Bronchial epithelial cell (primary cell): ENCODE measurements at places on chromosomes 11 and 22. TPM values are rescaled to one million over a fixed set of nuclear protein-coding genes. Genes with fewer than 3 reads are reported as not detected.

GRCh38 chr11:37449146-37449545 is 851.1 kb upstream of the RAG2 start:
- DNase-seq, result peak; percentile 62

- peak; percentile 82 for DNase-seq
Observed at GRCh38 chr11:86459682-86460460, 85.2 kb downstream of the CCDC81 start.

GRCh38 chr11:90426442-90426841 is 203.6 kb upstream of the CHORDC1 start:
- no peak for DNase-seq

GRCh38 chr11:15027956-15028355 is 45.4 kb upstream of the CALCB start:
- no peak for DNase-seq

- DNase-seq, result peak; percentile 56
Observed at GRCh38 chr11:94593030-94593429, 25.9 kb downstream of the PIWIL4 start.

GRCh38 chr11:57662893-57663292 is 5.0 kb upstream of the ZDHHC5 start:
- DNase-seq, result no peak

DNA sequence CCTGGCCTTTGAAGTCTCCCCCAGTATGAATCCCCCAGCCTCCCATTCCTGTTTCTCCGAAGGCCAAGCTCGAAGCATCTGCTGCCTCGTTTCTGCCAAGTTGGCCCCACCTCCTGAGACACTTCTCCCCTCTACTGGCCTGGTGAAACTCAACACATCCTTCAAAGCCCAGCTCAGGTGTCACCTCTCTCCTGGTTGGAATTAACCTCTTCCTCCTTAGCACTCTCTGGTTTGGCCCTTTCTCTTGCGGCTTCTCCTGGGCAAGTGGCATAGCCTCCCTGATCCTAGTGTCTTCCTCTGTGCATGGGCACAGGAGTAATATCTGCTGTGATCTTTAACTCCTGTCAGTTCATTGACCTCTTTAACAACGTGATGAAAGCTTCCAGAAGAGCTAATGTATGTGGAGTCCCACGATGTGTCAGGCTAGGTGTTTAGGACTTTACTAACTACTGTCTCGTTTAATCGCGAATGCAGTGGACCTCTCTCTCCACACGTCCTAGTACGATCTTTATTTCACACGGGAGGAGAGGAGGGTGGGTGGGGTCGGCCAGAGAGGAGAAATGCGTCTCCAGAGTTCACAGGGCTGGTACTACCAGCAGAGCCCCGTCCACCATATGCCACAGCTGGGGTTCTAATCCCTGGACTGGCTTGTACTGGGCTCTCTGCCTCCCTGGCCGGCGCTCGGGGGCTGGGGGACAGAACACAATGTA is 826 bp upstream of the PTPRJ start:
- no peak for DNase-seq

DNA sequence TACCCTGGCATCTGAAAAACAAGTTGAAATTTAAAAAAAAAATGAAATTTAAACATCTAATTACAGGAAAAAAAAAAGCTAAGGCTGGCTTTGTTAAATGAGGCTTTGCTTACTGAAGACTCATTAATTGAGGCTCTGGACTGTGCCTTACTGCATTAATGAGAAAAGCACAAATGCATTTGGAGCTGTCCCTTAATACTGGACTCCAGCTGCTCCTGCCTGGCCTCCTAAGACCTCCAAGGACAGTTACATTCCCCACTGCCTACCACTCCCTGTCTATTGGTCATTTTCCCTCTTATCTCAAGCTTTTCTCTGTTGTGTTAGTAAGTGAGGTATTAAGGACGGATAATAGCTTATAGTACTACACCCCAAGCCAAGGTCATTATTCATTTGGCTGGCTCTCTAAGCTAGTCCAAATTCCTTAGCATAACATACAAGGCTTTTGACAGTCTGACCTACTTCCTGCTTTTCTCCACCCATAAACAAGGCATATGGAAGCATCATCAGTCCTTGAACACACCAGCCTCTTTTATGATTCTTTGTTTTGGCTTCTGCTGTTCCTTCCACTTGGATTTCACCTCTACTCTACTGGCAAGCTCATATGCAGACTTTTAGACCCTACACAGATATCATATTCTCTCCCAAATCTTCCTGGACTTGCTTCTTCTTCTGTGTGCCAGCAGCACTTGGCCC is 62.5 kb downstream of the USP35 start:
- DNase-seq, result no peak

DNA sequence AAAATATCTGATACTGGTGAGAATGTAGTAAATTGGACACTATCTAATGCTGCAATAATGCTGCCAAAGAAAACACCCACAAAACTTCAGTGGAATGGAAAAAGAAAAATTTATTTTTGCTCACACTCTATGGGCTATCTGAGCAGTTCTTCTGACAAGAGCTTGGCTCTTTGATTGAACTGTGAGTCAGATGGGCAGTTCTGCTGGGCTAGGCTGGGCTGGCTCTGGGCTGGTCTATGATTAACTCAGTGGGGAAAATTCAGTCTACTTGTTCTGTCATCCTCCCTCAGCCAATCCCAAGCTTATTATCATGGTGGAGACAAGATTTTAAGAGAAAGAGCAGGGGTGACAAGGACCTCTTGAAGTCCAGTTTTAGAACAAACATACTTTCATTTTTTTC is 1404.8 kb downstream of the LRRC4C start:
- no peak for DNase-seq

DNA sequence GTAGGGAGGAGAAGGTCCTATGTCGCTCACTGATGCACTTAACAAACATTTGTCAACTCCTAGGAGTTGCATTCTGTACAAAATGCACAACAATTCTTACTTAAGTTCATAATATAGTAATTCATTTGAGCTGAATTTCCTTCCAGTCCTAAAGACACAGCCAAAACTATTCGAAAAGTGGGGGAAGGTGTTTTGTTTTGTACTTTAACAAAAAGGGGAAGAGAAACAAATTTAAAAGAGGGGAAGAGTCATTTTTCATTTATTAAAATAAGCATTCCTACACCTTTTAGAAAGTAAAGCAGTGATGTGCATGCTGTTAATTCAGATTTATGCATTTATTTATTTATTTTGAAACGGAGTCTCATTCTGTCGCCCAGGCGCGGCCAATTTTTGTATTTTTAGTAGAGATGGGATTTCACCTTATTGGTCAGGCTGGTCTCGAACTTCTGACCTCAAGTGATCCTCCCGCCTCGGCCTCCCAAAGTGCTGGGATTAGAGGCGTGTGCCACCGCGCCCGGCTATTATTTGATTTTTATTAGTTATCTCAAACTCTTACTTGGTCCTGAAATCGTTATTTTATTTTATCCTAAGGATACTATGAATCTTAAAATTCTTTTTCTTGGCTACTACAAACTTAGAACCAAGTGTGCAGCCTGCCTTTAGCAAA is 1.1 kb upstream of the FANCF start:
- DNase-seq, result no peak

- peak; percentile 92 for DNase-seq
Observed at GRCh38 chr11:28566339-28567089, 458.3 kb downstream of the METTL15 start.

DNA sequence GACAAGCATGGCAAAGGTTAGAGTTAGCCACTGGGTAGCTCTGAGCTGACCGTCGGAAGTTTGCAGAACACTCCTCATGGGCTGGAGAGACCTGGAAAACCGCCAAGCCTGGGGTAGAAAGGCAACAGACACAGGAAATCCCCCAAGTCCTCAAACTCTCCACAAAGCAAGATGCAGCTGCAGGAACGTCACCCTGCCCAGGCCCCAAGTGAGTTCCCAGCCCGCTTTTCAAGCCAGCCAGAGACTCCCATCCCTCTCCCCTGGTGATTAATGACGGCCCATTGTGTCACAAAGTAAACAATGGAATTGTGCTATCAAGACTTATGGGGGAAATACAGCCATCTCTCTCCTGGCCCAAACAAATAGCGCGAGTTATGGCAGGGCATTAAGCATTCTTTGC is 633.0 kb downstream of the TBC1D22A start:
- no peak for DNase-seq

DNA sequence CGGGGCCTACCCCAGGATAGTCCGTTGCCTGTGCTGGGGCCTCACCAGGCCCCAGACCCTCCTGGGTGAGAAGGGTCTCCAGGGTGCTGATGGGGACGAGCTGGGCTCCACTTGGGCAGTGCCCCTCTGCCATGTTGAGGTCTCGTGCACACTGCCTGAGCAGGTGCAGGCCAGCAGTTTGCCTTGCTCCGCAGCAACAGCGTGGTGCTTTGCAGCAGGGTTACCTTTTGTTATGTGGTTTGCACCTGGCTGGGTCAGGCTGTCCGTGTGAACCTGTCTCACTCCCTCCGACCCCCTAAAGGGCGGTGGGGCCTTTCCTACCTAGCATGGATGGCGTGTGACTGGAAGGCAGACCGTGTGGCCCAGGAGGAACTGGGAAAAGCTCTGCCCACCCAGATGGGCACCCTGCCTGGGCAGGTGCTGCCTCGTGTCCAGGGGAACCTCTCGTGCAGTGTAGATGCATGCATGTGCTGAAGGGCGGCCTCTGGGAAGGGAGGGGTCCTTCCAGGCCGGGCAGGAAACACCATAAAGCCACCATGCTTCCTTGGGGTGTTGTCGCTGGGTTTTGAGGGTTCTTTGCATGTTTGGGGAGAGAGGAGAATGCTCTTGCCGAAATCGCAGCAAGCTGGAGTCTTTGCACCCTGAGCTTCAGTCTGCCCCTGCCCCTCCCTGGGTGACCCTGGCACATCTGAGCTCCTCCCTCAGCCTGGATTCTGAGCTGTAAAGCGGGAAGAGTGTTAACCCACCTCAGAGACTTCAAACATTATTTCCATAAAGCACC is 75.4 kb upstream of the PPARA start:
- DNase-seq, result no peak

DNA sequence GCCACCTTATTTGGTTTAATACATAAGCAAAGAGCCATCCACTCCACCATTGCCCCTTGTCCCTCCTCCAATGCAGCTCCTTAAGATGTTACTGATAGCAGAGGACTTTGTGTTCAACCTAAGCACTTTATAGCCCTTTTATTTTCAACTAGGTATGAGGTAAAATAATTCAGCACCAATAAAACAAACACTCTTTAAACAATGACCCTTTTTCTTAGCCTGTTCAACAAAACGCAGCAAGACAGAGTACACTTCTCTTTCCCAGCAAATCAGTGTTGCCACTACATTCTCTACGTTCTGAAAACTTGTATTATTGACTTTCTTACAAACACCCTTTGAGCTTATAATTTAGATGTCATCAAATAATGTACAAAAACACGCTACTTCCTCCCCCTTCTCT is 104.0 kb upstream of the IGLL5 start:
- DNase-seq, result no peak

DNA sequence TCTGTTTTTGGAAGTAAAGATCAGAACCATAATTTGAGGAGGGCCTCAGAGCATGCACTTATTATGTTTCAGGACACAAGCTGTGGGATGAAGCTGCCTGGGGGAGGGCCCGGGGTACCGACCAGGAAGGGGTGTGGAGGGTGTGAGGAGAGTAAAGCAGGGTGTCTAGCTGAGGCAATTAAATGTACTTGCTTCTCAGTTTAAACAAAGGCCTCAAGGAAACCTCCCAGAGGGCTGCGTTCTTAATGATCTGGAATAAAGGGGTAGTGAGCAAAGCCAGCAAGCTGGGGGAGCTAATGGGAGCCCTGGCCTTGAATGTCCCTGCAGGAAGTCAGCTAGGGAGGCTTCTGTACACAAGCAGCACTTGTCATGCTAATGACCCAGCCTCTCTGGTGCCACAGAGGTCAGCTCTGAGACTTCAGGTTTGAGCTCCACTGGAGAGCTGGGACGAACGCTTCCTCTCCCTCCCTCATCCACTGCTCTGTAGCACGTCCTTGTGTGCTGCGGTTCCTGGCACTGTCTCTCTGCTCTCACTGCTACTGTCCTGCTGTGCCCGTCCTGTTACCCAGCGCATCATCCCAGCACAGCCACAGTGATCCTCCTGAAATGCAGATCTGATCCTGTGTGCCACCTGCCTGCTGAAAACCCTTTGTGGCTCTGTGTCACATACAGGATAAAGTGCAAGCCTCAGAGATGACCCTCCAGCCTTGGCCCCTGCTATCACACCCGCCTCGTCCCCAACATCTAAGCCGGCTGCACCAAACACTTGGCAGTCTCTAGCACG is 159.7 kb downstream of the DBX1 start:
- no peak for DNase-seq

DNA sequence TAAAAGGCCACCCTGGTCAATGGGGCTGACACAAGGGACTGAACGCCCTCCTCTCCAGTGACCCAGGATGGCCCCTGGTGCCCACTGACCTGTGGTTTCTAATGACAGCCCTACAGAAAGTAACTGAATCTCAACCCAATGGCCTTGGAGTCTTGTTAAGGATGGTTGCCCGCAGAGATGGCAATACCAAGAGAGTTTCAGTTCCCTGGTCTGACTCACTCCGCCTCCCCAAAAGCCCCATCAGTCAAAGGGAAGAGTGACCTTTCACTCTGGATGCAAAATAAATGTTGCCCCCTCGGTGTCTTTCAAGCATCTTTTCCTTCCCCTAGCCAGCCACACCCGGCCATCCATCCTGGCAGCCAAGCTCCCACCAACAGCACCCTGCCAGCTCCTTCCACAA is 57.7 kb upstream of the ISX start:
- no peak for DNase-seq

DNA sequence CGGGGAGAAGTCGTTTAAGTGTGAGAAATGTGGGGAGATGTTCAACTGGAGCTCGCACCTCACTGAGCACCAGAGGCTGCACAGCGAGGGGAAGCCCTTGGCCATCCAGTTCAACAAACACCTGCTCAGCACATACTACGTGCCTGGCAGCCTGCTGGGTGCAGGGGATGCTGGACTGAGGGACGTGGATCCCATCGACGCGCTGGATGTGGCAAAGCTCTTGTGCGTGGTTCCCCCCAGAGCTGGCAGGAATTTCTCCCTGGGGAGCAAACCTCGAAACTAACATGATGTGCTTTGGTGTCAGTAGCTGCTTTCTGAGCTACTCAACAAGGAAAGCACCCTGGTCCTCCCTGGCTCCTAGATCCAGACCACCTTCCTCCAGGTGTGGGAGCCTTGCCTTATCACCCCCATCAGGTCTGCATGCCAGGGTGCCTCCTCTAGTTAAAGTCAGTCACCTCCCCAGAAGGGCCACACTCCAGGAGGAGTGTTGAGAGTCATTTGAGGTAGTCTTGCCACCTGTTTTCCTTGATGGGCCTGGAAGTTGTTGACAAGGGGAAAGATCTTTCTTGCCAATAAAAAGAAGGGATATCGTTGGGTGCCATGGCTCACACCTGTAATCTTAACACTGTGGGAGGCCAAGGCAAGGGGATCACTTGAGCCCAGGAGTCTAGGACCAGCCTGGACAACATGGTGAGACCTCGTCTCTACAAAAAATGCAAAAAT is 12.9 kb downstream of the ZNF74 start:
- DNase-seq, result no peak

GRCh38 chr11:81246941-81247340 is 1486.7 kb downstream of the FAM181B start:
- no peak for DNase-seq

LARGE1 gene
- 2.4 and 2.9 TPM in 2 replicates for total RNA-seq

OR5A1 gene
- total RNA-seq, result not detected in 2 replicates

HTATIP2 gene
- 84.5 and 94.0 TPM in 2 replicates for total RNA-seq

ARHGAP42 gene
- 4.5 and 5.3 TPM in 2 replicates for total RNA-seq

SMCO4 gene
- total RNA-seq, result 2.4 and 18.1 TPM in 2 replicates
